Pulmonary artery endothelial cell (primary cell): ENCODE measurements at places on chromosomes 4 and X.

DNA sequence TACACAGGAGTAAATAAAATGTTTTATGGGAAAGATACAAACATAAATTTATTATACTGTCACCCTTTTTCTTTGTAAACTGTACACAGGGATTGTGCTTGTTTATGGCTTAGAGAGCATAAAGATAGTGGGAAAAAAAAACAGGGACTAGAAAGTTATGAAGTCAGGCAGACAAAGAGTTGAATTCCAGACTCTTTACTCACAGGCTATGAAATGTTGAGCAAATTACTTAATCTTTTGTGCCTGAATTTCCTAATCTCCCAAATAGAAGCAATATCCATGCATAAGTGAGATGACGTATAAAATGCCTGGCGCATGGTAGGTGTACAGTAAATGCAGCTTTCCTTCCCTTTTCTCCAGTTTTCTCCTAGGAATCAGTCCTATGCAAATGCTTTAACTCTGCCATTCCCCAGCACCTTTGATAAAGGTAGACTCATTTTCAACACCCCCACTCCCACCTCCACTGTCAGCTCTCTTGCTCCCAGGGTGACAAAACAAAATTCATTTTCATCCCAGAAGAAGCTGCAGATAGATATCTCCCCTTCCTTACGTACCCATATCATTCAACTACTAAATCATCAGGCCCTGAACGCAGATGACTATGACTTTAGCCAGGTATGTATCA lies 44.5 kb upstream of the BTC start:
- no peak for DNase-seq

DNA sequence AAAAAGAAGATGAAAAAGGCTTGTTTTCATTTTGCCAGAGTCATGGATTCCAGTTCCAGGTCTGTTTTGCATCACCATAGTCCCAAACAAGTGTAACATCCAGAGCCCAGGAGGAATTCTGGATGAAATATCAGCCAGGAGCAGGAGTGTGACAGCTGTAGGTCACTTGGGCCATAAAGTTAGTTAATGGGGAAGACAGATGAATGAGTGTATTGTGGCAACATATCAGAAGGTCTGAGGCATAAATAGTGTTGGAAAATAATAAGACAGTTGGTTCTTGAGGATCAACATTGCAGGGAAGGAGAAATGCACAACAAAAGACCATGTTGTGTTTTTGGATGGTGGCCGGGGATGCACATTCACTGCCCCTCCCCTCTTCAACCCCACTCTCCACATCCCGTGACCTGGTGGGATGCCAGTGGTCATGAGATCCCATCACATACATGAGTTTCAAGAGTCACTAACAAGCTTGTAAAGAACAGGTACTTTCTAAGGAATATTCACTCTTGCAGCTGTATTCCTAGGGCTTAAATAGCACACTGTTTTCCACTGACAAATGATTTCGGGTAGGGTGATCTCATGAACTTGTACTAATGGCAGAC lies 83.1 kb upstream of the IGFBP7 start:
- no peak for DNase-seq

DNA sequence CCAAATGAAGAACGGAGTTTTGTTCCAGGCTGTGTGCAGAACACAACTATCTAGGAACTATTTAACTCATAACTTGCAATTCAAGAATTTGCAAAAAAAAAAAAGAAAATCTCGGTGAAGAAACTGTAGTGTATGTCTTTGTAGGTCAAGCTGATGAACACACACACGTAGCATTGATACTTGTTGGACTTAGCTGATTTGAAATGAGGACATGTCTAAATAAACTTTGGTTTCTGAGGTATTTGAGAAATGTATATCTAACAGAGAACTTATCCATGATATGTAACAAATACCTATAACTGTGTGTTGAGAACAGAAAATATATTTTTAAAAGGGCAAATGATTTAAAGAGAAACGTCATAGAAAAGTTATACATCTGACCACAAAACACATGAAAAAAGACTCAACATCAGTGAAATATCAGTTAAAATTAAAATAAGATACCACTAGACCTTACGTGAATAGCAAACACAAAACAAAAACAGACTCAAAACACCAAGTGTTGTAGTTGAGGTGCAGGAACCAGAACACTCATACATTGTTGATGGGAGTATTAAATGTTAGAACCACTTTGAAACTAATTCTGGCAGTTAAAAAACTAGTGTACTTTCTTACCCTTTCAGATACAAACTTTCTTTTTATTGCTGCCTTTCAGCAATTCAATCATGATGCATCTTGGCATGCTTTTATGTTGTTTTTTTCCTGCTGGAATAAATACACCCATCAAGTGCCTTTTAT lies 1535.8 kb upstream of the PCDH10 start:
- no peak for DNase-seq

DNA sequence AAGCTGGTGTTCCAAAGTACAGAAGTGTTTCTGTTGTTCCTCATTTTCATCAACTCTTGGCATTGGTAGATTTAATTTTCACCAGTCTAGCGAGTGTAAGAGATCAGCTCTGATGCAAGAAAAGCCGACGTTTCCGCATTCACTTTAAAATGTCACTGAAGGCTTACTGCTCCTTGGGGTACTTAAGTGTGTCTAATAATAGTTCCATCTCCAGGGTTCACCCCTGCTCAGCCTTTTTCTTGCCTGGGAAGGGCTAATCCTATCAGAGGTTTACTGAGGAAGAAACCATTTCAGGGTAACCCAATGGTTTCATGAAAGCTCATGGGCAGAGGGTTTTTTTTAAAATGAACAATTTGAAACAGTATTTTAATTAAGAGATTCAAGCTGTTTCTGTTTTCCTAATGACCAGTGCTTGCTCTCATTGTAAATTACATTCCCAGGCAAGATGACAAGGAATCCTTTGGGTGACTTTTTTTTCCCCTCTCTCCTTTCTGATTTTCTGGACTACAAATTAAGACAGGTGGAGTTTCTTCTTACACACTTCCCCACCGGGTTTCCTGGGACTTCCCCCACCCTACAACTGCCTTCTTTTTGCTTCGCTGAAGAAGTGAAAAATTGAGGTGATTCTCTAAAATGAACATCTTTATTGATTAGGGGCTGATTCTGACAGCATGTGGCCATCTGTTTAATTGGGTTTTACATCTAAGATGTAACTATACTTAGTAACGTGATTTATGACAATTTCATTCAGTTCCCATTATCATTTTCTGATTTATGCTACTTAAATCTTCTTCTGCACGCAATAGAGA lies 78.7 kb upstream of the CBLL2 start:
- DNase-seq: no peak

- no peak for DNase-seq
These were observed 202.2 kb upstream of the GPRIN3 start for GRCh38 chr4:89509708-89510281.
